ENCODE measurements at places on chromosomes 5 and 9.

DNA sequence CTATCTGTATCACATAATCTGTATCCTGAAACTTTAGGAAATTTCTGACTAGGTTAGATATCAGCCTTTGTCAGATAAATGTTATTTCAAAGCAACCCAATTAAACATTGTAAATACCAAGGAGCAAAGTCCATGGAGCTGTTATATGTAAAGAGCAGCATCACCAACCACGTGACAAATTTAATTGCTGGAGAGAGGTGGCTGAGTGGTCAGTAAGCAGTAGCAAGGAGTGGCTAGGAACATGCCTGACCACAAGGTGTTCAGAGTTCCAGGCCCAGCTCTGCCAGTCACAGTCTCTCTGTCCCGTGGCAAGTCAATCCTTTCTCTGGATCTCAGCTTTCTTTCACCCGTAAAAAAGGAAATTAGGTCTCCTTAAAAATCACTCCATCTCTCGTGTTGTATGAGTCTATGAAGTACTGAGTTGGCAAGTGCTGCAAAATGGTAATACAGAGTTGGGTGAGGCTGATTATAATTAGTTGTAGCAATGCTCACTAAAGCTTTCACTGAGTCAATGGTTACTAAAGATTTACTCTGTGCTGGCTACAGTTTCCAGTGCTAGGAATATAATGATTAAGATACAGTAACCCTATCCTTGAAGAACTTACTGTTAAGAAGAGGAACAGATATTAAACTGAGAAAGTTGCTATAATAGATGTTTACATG lies 166.1 kb downstream of the GNAQ start:
- DNase-seq, result no peak

GRCh38 chr5:111478266-111478665 lies 34.1 kb downstream of the STARD4 start:
- DNase-seq, result no peak

DNA sequence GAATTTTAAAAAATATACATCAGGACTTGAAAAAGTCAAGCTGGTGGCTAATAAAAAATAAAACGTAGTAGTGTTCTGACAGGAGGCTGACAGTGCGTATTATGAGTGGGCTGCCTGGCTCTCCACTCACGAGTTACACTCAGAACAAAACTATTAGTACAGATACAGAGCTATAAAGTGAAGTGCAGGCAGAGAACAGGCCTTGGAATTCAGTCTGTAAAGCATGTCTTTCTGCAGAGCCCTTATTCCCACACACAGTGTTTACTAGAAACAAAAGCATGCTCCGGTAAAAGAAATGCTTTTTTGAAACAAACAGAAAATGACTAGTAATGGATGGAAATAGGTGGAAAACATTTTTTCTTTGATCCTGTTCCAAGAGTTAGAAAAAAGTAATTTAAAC lies 334.7 kb downstream of the DIRAS2 start:
- no peak for DNase-seq

DNA sequence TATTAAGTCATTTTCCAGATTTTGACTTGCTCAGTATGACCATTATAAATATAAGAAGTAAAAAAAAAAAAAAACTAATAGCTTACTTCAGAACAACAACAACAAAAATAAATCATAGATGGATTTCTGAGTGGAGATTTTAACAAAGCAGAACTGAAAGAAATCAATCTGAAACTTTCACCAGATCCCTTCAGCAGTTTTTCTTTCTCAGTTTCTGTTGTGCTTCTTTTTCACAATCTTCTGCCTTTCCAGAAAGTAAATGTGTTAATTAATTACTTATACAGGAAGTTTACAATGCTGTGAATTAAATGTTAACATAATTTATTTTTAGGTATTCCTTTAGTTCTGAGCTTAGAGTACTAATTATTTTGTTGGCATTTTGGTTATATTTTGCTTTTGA lies 73.5 kb downstream of the CHSY3 start:
- no peak for DNase-seq

- DNase-seq, result no peak
Measured at GRCh38 chr9:109319626-109320241, 1.1 kb downstream of the EPB41L4B start.

GRCh38 chr5:147617191-147617606 lies 107.3 kb upstream of the DPYSL3 start:
- DNase-seq, result no peak

- DNase-seq, result no peak
Measured at GRCh38 chr5:141494761-141495452, 6.0 kb downstream of the PCDHGC5 start.

- DNase-seq, result no peak
Measured at GRCh38 chr5:134451225-134451935, 39.7 kb upstream of the CDKN2AIPNL start.

DNA sequence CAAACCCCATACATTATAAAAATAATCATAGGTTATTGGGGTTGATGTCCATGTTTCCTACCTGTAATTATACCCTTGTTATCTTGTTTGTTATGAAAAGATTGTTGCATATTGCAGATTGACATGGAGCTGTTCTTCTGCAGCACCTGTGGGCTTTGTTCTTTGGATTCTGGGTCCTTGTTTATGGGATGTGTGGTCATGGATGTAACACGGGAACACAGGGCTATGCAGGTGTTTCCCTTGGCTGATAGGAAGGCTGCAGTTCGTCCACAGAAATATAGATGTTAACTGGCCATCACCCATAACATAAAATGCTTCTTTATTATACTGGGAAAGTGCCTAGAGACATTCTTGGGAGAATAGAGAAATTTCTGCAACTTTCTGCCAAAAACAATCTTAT lies 77.9 kb downstream of the FBXL7 start:
- DNase-seq, result no peak

- DNase-seq, result no peak
Measured at GRCh38 chr9:135039916-135040645, 47.4 kb upstream of the OLFM1 start.

DNA sequence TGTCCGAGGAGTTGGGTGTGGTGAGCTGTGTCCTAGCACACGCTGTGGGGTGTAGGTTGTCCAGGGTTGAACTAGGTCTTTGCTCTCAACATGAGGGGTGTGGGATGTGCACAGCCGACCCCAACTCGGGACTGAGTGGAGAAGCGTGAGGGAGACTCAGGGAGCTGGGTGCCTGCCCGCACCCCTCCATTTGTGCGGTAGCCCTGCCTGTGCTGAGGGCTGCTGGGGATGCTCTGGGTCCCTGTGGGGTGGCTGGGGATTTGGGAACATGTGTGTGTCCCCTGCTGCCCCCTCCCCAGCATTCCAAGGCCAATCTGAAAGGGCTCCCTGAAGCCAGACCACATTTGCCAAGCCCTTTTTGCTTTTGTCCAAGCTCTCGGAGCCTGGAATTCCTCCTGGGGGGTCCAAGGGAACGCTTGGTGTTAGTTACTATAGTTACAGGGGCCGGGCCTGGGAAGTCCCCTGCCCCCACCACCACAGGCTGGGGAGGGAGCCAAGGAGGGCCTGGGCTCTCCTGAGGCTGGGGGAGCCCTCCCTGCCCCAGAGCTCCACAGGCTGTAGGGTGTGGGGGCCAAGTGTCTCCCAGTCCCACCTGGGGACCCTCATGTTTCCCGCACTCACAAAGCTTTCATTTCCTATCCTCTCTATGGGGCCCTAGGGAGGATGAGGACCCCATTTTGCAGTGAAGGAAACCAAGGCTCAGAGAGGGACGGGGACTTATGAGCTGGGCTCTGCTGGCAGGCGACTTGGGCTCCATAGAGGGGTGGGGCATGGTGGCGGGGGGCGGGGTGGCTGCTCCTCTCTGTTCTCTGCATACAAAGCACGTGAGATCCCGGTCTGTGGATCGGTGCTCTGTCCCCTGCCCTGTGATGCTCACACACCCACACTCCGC lies 1.1 kb downstream of the CRB2 start:
- DNase-seq, result no peak

DNA sequence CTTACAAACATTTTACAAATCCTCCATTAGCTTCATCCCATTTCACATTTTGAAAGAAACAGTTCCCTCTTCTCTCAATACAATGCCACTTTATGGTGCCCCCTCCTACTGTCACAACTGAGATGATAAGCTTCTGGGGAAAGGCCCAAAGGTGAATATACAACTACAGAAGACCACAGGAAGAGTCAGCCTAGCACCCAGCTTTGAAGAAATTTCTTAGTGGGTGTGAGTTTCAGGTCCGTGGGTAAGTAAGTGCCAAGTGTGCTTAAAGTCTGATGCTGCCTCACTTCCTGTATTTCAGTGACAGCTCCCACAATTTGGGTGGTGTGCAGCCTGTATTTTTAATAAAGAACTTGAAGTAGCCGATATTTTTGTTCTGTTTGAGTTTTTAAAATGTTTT lies 68.1 kb downstream of the ARHGEF28 start:
- no peak for DNase-seq

DNA sequence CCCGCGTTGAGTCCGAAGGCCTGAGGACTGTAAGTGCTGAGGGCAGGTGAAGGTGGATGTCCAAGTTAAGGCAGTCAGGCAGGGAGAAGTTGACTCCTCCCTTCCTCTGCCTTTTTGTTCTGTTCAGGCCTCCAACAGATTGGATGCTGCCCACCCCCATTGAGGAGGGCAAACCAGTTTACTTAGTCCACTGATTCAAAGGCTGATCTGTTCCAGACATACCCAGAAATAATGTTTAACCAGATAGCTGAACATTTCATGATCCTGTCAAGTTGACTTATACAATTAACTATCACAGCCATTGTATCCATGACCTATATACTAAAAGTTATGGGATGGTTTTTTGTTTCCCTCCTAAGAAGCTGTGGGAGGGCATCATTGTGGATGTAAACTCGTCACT lies 8.3 kb upstream of the TEX48 start:
- DNase-seq, result no peak

DNA sequence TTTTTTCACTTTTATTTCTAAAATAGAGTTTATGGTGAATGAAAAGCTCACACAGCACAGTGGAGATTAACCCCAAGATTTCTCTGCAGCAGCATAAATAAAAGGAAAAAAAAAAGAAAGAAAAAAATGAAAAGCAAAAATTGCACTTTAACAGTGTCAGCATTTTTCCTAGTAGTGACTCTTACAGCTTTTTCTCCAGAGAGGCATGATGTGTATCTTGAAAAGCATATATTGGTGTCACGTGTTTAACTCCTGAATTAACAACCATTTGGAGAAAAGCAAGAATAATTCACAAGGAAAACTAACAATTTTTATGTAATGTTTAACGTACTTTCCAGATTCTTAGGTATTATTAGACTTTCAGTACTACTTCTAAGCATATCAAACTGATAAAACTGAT lies 67.9 kb downstream of the ADGRV1 start:
- DNase-seq, result no peak

DNA sequence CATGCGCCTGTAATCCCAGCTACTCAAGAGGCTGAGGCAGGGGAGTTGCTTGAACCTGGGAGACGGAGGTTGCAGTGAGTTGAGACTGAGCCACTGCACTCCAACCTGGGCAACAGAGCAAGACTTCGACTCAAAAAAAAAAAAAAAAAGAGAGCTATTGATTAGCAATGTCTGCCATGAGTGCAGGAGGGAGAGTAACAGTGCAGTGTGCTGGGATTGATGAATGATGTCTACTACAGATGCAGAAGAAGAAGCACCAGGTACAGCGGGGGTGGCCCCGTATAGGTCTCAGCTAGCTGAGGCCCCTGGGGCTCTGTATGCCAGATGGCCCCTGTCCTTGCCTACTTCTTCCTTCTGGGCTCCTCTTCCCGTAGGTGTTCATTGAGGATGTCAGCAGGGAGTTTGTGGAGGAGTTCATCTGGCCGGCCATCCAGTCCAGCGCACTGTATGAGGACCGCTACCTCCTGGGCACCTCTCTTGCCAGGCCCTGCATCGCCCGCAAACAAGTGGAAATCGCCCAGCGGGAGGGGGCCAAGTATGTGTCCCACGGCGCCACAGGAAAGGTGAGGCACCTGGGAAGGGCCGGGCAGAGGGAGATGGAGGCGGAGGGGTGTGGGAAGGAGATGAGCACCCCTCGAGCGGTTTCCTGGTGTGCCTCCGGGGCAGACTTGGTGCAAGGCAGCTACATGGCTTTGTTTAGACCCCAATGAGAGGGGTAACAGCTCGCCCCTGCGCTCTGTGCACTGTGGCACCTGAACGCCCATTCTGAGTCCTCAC lies 13.5 kb downstream of the ASS1 start:
- DNase-seq, result no peak

GRCh38 chr5:31173614-31174013 lies 19.9 kb upstream of the CDH6 start:
- DNase-seq, result no peak

DNA sequence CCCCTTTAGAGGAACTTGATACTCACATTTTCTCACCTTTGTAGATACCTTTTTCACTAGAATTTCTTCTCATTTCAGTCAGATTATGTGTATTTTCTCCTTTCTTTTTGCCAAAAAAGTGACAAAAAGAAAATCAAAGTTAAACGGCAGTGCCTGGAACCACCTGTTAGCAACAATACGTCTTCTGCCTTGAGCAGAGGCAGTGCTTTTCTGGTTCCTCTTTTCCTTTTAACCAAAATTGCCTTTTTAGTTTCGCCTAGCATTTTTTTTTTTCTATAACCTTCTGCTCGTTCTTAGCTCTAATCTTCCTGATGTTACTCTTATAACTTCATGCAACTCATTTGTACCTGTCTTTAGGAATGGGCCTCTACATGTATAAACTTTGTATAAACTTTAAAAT lies 26.1 kb downstream of the SMIM32 start:
- no peak for DNase-seq

- no peak for DNase-seq
Measured at GRCh38 chr5:85108471-85108870, 723.8 kb upstream of the EDIL3 start.

GRCh38 chr9:106878081-106878837 lies 15.3 kb downstream of the ZNF462 start:
- DNase-seq, result no peak

DNA sequence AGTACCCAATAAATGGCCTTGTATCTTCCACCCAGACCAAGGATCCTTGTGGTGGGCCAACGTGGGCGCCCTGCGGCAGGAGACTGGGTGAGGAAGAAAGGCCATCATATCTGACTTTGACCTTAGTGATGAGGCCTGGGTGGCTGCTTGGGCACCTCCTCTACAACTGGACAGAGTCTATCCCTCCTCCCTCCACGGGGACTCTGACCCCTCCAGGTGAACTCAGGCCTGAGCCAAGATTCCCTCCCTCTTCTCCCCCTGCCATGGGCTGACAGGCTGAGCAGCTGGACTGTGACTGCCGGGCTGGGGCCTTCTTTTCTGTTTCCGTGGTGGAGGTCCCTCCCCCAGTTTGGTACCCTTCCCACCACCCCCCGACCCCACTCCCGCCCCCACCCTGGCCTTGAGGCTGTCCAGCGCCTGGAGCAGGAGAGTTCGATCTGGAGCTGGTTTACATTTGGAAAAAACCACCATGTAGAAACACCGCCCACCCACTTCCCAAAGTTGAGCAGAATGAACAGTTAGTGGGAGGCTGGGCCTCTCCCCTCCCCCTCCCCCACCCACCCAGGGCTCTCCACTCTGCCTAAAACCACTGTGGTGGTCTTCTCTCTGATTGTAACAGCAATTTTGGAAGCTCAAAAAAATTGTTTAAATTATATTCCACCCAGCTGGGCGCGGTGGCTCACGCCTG lies 1.2 kb upstream of the PHYHD1 start:
- no peak for DNase-seq

GRCh38 chr9:132945186-132946130 lies 1.0 kb upstream of the TSC1 start:
- DNase-seq, result no peak

Measured in activated CD4-positive, CD25-positive, alpha-beta regulatory T cell treated with anti-CD3 and anti-CD28 coated beads, Interleukin-2, amount 50 U/mL, for 72 hours (primary cell).